RPMI7951 (cell line): ENCODE measurements at places on chromosomes 12 and 14.

DNA sequence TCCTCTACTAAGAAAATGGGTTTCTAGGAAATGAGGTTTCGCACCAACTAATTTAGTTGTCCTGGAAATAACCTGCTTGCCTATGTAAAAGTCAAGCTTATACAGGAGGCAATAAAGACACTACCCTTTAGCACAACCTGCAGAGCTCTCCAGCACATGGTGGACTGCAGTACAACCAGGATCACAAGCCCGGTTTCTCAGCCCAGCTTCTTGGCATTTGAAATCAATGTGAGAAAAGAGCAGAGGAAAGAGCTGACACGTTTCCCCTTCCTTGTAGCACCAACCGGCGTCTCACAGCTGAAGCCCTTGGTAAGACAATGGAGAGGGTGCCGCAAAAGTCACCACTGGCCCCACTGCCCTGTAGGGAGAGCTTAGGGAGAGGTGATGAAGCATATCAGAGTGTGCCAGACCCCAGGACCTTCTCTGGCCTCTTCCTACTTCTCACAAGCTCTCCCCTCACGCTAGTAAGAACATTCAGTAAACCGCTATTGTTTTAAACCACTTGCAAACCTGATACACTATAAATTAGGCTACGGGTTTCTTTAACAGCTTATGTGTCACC is 8.6 kb downstream of the SPTLC2 start:
- DNase-seq = no peak

- DNase-seq = no peak
Measured at GRCh38 chr12:70040141-70040540, 203.1 kb upstream of the CNOT2 start.

GRCh38 chr12:108116699-108117098 is 12.4 kb upstream of the WSCD2 start:
- DNase-seq = no peak

DNA sequence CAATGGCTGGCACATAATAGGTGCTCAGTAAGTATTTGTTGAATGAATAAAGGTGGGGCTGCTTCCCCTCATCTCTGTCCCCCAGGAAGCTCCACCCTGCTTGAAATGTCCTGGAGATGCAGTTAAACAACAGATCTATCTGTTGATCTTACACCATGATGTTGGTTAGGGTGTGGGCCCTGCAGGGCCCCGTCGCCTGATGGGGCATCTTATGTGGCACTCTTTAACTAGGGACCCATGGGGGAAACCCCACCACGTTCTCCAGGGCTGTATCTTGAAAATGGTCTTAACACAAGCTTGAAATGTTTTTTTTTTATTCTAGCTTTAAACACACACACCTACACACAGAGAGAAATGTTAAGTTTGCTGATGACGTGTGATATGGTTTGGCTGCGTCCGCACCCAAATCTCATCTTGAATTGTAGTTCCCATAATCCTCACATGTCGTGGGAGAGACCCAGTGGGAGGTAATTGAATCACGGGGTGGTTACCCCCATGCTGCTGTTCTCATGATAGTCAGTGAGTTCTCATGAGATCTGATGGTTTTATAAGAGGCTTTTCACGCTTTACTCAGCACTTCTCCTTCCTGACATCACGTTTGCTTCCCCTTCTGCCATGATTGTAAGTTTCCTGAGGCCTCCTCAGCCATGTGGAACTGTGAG is 741.7 kb downstream of the VRK1 start:
- no peak for DNase-seq

DNA sequence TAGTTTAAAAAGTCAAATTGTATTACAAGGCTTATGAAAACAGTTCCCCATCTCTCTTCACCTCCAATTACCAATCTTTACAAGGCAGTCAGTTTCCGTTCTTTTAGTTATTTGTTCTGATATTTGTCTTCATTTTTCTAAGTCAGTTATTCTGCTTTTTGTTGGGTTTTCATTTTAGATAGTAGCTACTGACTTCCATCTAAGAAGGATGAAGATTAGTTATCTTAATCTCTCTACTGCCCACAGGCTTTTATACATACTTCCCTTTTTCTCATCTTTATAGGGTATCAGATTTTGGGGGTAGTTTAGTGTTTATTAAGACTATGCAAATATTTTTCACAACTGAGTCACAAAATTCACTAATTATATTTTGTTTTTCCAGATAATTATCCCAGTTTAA is 38.4 kb downstream of the FRS2 start:
- no peak for DNase-seq

DNA sequence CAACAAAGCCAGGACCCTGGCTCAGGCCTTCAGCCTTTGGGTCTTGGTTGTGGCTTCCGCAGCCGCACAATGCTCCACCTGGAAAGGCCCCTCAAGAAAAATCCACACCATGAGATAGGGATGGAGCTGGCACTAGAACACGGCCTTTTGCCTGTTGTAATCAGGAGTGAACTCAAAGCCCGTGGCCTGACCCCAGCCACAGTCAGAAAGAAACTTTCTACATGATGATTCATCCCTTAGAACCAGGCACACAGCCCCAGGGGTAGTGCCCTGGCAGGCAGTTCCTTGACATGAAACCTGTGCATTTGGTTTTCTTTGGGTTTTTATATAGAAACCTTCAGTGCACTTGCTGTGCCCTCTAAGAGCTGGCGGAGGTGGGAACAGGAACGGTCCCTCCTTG is 5.1 kb downstream of the CLMN start:
- peak; percentile 76 for DNase-seq

GRCh38 chr14:74018586-74019407 is at the start of the genes BBOF1 and ENTPD5:
TSS of gene BBOF1 (plus strand) at chr14:74019349. CDS start at chr14:74019479, 130 bp downstream.
TSS of gene ENTPD5 (minus strand) at chr14:74019288. CDS start at chr14:73988102, 31,186 bp downstream.
- DNase-seq = peak; percentile 84

DNA sequence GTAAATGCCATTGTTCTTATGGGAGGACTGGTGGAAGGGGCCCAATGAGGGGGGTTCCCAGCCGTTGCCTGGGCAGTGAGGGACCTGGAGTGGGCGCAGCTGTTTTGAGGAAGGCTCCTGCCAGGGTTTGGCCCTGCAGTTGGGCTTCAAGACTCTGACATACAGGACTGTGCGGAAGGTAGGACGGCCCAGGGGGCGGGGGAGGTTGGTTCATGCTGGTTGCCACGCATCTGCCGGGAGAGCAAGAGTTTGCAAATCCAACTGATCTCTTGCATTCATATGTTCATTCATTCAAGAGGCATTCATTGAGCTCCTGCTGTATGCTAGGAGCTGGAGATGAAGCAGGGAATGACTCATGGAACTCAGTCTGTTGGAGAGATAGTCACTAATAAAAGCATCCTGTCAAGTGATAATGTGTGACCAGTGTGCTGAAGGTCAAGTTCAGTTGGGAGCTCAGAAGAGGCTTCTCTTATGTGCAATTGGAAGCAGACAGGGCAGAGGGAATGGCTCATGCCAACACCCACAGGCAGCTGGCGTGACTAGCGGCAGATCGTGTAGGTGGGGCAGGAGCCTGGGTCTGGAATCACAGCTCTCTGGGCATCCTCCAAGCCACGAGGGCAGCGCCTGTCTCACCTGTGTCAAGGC is 7.8 kb downstream of the SH2B3 start:
- DNase-seq = peak; percentile 97

DNA sequence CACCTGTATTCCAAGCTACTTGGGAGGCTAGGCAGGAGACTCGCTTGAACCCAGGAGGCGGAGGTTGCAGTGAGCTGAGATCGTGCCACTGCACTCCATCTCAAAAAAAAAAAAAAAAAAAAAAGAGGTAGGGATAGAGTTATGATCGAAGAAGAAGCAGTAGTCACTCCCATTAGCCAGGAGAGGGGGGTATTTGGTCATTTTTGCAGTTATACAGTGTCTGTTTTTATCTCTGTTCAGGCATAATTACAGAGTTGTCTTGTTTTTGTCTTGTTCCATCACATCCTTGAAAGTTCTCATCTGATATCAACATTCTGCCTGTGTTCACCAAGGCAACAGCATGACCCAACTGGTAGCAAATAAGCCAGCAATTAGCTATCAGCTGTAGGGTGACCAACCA is 98.5 kb upstream of the TMPO start:
- DNase-seq = peak; percentile 42

DNA sequence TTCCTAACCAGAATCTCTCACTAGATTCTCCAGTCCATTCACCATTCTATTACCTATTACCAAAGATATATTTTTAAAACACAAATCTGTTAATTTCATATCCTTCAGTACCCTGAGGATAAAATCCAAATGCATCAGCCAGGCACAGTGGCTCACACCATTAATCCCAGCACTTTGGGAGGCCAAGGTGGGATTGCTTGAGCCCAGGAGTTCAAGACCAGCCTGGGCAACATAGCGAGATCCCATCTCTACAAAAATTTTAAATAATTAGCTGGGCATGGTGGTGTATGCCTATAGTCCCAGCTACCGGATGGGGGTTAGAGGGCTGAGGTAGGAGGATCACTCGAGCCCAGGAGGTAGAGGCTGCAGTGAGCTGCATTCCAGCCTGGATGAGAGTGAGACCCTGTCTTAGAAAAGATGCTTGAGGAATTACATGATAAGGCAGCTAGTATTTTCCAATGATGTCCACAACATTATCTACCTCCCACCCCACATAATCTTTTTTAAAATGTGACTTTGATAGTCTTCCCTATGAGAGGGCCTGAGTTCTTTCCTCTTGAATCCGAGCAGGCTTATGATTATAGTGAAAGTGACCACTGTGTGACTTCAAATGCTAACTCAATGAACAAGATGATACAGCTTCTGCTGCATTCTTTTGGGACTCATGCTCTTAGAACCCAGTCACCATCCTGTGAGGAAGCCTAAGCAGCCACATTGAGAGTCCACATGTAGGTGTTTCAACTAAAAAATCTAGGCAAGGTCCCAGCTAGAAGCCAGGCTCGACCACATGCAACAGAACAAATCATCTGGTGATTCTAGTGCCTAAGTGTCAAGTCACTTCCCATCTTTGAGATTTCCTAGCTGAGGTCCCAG is 18.0 kb downstream of the HECTD1 start:
- no peak for DNase-seq

DNA sequence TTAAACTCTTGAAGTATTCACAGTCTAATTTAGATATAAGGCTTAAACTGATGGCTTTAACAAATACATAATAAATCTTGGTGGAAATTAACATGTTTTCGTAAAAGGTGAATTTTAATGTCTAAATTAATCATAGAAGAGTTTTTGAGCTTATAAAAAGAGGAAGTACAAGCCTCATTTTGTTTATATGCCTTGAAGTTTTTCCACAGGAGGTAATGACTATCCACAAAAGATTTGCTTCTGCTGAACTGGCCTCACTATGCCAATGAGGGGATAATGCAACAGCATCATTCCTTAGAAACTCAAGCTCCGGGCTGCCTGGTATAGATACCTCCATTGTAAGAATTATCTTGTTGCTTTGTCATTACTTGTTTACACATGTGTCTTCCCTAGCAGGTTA is 175.6 kb downstream of the DUSP6 start:
- no peak for DNase-seq

DNA sequence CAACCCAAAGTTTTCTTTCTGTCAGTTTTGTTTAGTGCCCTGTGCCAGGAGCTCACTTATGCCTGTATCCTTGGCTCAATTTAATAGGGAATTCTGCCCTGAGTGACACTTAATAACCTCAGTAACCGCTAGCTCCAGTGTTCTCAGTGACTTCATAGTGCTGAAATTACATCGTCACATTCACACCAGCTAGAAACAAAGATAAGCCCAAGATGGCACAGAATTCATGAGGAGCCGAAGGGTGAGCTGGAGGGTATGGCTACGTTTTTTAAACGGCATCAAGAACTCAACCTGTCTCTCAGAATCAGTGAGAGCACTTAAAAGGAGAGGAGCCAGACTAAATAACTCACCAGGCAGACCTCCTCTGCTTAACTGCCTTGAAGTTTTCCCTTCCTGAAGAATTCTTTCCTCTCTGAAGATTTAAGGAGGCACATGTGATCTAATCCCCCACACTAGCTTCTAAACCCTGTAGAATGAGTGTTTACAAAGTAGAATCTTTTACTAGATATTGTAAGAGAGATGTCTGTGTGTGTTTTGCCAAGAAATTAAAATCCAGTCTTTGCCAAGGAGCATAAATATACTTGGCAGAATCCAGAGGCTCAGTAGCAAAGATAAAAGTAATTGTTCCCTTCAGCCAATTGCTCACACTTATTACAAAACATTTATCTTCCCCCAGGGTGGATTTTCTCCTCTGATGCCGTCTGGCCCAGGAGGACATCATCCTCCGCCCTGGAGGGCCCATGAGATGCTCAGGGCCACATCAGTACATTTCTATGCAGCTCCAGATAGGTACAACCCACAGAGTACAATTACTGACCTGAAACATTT is 37.3 kb downstream of the PTGER2 start:
- DNase-seq = peak; percentile 72

GRCh38 chr14:62308891-62309290 is 546.7 kb downstream of the SNAPC1 start:
- DNase-seq = no peak

GRCh38 chr12:104747330-104747729 is 210.8 kb downstream of the SLC41A2 start:
- DNase-seq = no peak

DNA sequence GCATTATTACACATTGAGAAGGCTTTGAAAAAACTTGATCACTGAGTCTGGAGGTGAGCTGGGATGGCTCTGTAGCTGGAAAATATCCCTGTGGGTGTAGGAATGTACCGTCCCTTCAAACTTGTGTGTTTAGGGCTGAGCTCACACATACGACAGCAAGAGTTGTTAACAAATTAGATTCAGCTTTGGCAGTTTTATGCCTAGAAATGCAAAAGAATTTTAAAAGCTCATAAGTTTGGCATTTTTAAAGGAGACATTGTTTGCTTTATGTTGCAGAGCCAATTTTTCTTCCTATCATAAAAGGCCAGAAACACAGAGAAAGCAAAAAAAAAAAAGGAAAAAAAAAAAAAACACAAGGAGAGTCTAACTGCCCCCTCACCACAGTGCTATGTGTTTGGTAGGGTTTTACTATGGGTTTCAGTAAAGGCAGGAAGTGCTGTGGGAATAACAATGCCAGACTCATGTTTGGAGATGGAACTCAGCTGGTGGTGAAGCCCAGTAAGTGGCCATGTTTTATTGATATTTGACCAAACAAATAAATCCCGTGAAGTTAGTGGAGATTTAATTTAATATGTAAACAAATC is 78.4 kb downstream of the DAD1 start:
- DNase-seq = no peak

GRCh38 chr12:131105351-131105735 is 151.6 kb downstream of the ADGRD1 start:
- no peak for DNase-seq

GRCh38 chr14:57846596-57846995 is 19.3 kb downstream of the SLC35F4 start:
- DNase-seq = no peak

- no peak for DNase-seq
Measured at GRCh38 chr12:22577667-22578066, 33.3 kb upstream of the C2CD5 start.
